ENCODE measurements at places on chromosomes 13 and 19. TPM values are rescaled to one million over a fixed set of nuclear protein-coding genes. Genes with fewer than 3 reads are reported as not detected.

The GPR183 gene
- total RNA-seq: 0.32 TPM

DNA sequence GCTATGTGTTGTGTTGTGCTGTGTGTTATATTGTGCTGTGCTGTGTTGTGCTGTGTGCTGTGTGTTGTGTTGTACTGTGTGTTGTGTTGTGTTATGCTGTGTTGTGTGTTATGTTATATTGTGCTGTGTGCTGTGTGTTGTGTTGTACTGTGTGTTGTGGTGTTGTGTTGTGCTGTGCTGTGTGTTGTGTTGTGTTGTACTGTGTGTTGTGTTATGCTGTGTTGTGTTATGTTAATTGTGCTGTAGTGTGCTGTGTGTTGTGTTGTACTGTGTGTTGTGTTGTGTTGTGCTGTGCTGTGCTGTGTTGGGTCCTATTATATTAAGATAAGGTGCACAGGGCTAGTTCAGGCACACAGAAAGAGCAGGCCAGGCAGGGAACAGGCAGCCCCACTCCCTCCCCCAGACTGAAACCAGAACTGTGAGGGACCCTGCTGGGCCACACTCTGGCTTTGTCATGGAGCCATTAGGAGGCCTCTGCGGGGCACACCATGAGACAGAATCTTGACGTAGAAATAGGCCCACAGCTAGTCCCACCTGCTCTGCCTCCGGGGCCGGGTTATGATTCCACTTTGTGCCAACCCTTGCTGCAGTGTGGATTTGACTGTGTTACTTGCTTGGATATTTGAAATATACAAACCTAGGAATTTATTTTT, 12.1 kb downstream of the SOX1 start:
- DNase-seq: no peak

DNA sequence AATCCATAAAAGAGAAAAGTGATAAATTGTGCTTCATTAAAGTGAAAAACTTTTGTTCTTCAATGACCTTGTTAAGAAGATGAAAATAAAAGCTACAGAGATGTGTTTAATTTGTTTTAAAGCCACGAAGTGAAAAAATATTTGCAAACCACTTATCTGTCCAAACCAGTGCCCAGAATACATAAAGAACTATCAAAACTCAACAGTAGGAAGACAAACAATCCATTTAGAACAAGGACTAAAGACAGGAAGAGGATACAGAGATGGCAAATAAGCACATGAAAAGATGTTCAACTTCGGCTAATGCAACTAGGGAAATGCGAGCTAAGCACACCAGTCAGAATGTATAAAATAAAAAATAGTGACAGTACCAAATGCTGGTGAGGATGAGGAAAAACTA, 15.0 kb downstream of the GJB6 start:
- DNase-seq: no peak

The MCEMP1 gene
- total RNA-seq: not detected

DNA sequence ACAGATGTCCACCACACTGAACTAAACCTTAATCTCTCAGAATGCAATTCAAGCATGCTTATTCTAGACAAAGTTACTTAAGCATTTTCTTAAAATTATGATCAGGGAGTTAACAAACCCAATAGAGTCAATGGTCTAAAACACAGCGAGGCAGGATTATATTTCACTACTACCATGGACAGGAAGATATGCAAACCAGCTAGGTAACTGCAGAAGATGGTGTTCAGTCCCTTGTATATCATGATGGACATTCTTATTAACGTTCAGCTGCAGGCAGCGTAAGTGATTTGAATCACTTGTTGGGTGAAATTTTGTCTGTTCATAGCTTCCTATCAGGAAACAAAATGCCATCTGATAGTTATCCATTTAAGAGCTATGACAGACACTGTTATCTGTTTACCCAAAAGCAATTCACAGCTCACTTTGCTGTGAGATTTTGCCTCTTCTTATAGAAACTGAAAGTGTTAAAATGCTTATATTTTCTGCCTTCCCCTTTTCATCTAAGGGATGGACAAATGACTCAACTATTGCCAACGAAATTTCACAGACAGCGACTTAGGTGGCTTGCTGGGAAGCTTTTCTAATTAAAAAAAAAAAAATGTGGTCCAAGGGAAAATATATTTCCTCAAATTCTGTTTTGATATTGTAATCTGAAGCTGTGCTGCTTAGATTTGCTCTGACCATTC, 591.9 kb downstream of the DACH1 start:
- no peak for DNase-seq

The USP12 gene
- total RNA-seq: 42.9 TPM

The C19orf67 gene
- not detected for total RNA-seq

DNA sequence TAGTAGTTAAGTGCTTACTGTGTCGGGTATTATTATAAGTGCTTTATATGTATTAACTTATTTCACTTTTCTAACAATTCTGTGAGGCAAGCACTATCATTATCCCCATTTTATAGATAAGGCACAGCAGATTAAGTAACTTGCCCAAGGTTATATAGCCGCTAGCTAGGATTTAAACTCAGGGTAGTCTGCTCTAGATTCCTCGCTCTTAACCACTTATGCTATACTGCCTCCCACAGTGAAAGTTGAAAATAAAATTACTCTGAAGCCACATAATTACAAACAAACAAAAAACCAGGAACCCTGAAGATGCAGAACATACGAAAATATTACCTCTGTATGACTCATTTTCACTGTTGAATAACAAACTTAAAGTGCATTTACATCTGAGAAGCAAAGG, 3.9 kb downstream of the TEX30 start:
- DNase-seq: no peak

- DNase-seq: no peak
These were observed 1.9 kb downstream of the GNG14 start for GRCh38 chr19:12689581-12690216.

- DNase-seq: no peak
These were observed 209.6 kb downstream of the OLFM4 start for GRCh38 chr13:53238261-53238660.

- no peak for DNase-seq
These were observed 30.5 kb downstream of the MLLT1 start for GRCh38 chr19:6249296-6249695.

GRCh38 chr13:24042710-24043440, 117.6 kb upstream of the SPATA13 start:
- peak; percentile 82 for DNase-seq

DNA sequence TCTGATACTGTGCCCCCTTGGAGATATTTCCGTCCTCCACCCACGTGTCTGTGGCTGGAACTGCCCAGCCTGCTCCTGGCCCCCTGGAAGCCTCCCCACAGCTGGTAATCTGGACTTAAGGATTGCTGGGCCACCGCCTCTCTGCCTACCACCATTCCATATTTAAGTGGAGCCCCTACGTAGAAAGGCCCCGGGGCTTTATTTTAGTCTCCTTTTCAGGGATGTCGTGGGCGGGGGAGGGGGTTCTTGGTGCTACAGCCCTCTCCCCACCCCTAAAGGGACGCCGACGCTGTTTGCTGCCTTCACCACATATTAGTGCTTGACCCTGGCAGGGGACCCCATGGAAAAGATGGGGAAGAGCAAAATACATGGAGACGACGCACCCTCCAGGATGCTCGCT, 2.7 kb upstream of the NOP53 start:
- DNase-seq: peak; percentile 74
